Stimulated activated CD8-positive, alpha-beta memory T cell treated with anti-CD3 and anti-CD28 coated beads, Interleukin-15, amount 100 ng/mL, for 4 hours (primary cell): ENCODE measurements at places on chromosomes 1 and 21.

DNA sequence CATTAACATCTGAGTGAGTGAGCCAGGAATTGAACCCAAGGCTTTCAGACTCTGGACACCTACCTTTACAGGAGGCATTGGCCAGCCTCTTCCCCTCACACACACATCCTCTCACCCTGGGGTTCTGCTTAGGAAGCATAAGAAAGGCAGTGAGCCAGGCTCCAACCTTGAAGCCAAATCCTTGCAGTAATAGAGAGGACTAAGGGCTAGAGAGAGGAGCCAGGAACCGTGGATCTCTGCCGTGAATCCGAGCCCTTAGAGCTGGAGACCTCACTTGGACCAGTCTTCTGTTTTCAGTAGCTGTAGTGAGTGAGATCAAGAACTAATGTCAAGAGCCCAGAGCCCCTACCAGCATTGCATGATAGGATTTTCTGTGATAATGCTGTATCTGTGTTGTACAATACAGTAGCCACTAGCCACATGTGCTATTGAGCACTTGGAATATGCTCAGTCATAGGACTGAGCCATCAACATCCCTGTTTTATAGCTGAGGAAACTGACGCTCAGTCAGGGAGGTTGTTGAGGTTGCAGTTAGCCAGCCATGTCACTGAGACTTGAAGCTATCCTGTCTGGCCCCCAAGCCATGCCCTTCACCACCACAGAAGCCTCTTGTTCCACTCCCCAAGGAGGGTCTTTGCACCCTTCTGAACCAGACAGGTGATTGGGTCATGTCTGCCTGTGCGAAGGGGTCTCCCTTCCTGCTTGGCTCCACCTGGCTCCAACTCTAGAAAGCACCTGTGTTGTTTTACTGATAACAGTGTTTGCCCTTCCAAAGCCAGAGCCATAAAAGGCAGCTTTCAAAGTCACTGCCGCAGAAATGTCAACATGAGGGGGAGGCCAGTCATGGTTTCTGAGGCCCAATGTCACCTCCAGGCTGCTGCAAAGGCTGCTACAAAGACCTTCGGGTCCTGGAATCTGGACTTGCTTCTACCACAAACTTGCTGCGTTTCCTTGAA lies 101.1 kb upstream of the JUN start:
- DNase-seq = no peak

- DNase-seq = no peak
These were observed 33.1 kb upstream of the ERRFI1 start for GRCh38 chr1:8059161-8059622.

- no peak for DNase-seq
These were observed 5.7 kb downstream of the LRRC71 start for GRCh38 chr1:156926175-156926574.

DNA sequence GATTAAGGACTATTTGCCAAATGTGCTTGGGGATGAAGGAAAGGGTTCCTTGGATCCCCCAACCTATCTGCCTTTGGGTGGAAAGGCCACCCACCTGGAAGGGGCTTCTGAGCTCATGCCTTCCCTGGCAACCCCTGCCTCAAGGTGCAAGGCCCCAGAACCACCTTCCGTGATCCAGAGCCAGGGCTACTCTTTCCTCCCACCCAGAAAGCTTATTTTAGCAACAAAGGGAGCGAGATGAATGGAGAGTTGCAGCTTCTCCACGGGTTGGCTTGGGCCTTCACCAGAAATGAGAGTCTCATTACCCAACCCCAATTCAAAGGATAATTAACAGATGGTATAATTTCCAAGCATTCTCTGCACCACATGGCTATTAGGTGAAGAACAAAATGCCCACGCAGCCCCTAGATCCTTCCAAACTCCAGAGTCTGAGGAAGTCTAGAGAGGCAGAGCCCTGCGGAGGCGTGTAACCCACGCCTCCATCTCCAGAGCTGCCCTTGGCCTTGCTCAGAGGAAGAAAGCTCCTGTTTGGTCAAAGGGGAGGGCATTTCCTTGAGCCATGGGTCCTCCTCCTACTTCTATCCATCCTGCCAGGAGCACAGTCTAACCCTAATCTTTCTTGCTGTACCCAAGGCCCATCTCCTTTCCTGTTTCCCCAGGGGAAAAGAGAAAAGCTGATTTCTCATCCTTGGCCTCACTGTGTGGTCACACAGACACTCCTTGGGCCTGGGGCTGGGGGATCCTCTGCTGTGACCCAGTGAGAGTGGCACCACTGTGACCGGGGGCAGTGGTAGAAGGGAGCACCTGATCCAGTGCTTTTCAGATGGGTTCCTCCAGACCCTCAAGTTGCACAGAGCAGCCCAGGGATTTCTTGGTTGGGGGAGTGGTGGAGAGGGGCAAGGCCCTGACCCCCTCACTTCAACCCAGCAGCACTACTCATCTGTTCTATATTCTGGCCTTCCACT lies 1.7 kb upstream of the CELSR2 start:
- DNase-seq = no peak

DNA sequence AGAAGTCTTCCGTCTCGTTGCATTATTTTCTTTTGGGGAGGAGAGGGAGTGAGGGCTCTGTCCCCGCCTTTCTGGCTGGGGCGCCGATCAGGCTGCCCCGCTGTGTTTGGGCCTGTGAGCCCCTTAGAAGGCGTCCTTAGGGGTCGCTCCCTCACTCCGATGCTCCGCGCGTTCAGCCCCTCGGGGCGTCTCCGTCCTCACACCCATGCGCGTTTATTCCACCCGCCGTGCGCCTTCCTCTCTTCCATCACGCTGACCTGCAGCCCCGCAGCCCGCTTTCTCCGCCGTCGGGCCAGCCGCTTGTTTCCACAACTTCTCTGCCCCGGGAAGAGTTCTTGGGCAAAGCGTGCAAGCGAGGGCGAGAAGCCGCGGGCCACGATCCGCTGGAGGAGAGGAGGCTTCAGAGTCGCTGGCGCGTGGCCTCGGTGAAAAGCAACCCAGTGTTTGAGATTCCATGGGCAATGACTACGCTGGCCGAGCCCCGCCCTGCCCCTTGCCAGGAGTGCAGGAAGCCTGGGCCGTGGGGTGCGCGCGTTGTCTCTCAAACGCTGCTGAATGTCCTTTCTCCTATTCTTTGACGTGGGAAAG lies 27.7 kb downstream of the TRIM11 start:
- DNase-seq = no peak

DNA sequence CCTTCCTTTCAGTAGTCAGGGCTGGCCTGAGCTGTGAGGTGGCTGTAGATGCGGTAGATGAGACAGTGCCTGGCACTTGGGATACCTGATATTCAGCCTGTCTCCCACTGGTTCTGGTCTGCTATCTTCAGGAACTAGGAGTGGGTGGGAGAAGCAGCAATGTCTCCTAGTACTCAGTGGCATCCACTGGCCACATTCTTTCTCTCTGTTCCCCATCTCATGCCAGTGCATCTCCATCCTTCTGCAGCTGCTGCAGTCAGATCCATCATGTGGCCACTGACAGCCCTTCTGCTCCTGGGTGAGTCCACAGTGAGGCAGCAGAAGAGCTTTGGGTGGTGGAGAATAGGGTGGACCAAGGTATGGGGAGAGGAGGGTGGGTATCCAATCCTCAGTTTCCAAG lies 1.1 kb downstream of the FCRLB start:
- no peak for DNase-seq

- DNase-seq = no peak
These were observed 11.5 kb upstream of the BGLAP start for GRCh38 chr1:156230473-156230837.

GRCh38 chr1:39089931-39090521 lies 63.9 kb downstream of the NDUFS5 start:
- DNase-seq = no peak

GRCh38 chr1:236103646-236104218 lies 38.6 kb upstream of the GPR137B start:
- peak; percentile 13 for DNase-seq

GRCh38 chr21:15141261-15141970 lies 76.6 kb upstream of the NRIP1 start:
- no peak for DNase-seq

DNA sequence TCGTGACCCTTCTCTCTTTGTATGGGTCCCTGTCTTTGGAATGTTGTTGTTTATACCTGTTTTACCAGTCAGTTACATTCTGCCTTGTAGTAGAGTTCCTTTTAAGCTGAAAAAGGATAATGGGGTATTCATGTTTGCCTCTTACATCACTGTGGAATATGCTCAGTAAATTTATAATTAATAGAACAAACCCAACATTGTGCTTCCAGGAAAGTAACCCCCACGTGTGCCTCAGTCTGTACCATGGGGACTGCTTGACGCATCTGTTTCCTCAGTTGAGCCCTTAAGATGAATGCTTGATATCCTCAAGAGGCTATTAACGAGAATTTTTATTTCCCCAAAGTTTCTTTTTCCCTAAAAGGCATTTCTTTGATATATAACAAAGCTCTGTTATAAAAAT lies 73.4 kb downstream of the ST6GALNAC3 start:
- no peak for DNase-seq
